Suppressor macrophage treated with lipopolysaccharide for 1 hour (primary cell): ENCODE measurements at places on chromosomes 2 and 18.
A peak's percentile ranks its signal among the peaks of the same experiment; 100 is the strongest.

DNA sequence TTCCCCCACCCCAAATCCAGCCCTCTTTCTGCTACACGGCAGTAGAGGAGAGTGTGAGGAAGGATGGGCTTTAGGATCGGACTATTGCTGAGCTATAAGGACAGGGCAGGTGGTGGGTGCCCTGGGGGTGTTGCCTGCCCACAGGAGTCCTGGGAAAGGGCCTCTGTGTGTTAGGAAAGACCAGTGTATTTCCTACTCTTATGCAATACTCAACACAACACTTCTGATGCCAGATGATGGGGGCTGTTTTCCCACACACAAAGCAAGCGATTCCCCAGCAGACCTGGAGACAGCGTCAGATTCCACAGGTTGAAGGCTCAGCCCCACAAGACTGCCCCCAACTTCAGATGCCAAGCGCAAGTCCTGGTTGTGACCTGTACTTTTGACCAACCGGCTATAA, 91.0 kb upstream of the LCLAT1 start:
- no peak for DNase-seq

GRCh38 chr2:30511122-30512083, 64.4 kb downstream of the LCLAT1 start:
- DNase-seq: peak; percentile 50

- no peak for DNase-seq
These were observed 1.1 kb downstream of the ABCA12 start for GRCh38 chr2:215137329-215137686.

- peak; percentile 78 for DNase-seq
These were observed 99.1 kb downstream of the ALPK2 start for GRCh38 chr18:58529714-58530354.

DNA sequence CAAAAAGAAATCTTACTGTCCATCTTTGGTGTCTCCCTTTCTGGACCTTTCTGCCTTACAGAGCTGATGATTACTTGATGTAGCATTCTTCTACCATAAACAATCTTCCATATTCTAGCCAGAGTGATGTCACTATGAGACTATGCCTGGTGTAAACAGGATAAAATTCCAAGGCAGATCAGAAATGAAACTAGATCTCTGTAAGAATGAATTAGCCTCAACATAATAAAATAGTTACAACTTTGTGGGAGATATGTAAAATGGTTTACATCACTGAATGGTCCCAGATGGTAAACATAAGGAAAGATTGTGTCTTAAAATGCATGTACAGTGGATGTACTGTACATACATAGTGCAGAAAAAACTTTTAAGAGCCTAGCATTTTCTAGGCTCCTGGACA, 112.3 kb upstream of the ZNF521 start:
- DNase-seq: no peak

DNA sequence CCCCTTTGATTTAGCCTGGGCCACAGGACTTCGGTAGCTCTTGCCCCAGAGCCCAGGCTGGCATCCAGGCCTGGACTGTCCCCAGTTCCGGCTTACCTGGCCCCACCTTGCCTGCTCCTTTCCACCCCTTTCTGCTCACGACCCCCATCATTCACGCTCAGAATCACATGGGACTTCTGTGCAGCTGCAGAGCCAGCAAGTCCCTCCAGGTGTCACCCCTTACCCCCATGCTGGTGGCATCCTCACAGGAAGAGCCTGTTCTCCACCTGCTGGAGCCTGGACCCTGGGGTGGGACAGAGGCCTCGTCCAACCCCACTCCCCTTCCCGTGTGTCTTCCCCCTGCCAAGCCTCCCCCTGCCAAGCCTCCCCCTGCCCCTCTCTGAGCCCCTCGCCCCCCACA, 7.9 kb upstream of the KCNIP3 start:
- no peak for DNase-seq

DNA sequence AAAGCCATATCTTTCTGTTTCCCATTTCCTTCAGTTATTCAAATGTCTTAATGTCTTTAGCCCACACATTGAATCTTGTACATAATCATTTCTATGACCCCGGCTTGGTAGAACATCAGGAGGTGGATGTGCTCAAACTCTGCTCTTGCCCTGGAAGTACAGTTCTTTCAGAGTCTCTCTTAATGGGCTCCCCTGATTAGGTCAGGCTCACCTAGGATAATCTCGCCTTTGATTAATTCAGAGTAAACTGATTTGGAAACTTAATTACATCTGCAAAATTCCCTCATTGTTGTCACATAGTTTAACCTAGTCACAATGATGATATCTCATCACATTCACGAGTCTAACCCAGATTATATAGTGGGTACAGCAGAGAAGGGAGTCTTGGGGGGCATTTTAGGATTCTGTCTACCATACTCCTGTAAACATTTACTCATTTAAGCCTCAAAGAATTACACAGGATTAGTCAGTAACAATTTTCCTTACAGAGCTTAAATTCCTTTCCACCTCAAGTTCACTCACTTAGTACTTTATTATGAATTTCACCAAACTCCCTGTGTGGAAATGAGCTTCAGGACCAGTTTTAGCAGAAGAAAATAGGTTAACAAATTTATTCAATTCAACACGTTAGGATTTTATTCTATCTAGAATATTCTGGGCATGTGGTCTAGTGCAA, 135.5 kb downstream of the FHOD3 start:
- no peak for DNase-seq

GRCh38 chr2:229910147-229910831, 11.5 kb downstream of the TRIP12 start:
- DNase-seq: no peak

DNA sequence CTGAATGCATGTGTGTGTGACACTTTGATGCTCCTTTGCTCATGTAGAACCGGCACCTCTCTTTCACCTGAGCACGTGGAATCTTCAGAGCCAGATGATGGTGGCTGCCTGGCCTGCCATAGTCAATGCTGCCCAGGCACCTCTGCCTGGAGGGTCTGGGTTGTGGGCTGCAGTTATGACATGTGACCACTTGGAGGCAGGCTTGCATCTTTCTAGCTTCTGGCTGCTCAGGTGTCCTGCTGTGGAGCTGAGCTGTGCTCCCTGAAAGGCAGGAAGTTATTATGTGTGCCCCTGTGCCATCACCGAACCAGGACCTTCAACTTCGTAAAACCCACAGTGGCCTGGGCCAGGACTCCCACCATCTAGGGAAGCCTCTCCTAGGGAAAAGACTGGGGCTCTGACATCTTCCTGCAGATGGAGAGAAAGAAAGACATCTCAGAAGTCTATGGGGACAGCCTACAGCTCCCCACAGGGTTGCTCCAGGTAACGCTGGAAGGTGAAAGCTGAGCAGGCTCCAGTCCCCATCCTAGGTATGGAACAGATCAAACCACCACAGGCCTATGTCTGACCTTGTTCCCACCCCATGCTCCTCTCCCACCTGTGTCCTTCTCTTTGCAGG, 30.2 kb downstream of the PSD4 start:
- DNase-seq: peak; percentile 77
